Fibroblast of upper back skin (primary cell): ENCODE measurements at places on chromosomes 16 and 17.
A peak's percentile ranks its signal among the peaks of the same experiment; 100 is the strongest.

DNA sequence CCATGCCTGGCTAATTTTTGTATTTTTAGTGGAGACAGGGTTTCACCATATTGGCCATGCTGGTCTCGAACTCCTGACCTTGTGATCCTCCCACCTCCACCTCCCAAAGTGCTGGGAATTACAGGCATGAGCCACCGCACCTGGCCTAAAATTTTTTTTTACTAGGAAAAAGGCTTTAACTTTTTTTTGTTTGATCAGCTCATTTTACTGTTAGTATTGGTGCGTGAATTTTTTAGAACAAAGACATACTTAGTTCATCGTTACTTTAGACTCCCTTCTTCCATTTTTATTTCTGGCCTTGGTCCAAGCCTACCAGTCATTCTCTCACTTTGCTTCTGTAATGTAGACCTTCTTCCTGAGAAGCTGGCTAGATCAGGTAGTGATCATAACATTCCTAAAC lies 25.4 kb upstream of the RAB11FIP4 start:
- DNase-seq, result no peak

- peak; percentile 80 for DNase-seq
These were observed 19.8 kb downstream of the HOXB1 start for GRCh38 chr17:48510761-48511604.

DNA sequence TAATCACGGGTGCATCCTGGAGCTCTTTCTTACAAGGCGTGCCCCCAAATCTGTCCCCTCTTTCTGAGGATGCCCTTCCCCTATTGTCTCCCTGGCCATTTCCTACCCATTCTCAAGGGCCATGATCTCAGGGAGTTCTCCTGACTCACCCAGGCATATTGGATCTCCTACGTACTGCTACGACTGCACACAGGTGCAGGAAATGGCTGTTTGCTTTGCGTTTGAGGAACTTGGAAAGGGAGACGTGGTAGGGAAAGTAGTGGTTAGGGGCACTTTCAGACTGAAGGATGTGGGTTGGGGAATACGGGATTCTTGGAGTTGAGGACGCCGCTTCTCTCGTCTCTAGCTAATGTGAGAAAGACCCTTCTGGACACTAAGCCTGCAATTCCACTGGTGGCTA lies 18.7 kb upstream of the MEOX1 start:
- no peak for DNase-seq

- DNase-seq, result no peak
These were observed 7.4 kb upstream of the PYDC1 start for GRCh38 chr16:31224092-31224955.

- no peak for DNase-seq
These were observed 17.8 kb upstream of the MAPT start for GRCh38 chr17:45876539-45876938.

DNA sequence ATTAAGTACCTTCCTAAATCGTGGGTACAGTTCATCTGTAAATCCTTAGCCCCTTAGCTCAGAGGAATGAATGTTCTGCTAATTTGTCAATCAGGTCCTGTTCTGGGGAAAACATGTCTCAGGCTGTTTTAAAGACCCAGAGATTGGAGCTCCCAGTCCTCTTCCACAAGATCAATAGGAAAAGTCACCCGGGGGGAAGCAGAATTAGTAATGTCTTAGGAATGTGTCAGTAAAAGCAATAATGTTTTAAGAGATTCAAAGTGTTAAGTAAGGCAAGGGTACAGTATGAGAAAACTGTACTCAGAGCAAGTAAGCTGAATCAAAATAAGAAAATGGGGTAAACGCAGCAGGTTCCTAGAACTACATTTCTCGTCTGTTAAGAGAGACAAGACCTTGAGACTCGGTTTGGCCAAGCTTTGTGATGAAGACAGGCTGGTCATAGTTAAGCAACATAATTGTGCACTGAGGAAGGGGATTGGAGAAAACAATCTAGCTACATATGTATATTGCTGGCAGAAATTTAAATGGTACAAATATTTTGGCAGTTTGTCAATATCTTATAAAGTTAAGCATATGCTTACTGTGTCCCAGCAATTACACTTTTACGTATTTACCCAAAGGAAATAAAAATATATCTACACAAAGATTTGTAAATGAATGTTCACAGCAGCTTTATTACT lies 192.9 kb upstream of the C17orf78 start:
- DNase-seq, result peak; percentile 42

DNA sequence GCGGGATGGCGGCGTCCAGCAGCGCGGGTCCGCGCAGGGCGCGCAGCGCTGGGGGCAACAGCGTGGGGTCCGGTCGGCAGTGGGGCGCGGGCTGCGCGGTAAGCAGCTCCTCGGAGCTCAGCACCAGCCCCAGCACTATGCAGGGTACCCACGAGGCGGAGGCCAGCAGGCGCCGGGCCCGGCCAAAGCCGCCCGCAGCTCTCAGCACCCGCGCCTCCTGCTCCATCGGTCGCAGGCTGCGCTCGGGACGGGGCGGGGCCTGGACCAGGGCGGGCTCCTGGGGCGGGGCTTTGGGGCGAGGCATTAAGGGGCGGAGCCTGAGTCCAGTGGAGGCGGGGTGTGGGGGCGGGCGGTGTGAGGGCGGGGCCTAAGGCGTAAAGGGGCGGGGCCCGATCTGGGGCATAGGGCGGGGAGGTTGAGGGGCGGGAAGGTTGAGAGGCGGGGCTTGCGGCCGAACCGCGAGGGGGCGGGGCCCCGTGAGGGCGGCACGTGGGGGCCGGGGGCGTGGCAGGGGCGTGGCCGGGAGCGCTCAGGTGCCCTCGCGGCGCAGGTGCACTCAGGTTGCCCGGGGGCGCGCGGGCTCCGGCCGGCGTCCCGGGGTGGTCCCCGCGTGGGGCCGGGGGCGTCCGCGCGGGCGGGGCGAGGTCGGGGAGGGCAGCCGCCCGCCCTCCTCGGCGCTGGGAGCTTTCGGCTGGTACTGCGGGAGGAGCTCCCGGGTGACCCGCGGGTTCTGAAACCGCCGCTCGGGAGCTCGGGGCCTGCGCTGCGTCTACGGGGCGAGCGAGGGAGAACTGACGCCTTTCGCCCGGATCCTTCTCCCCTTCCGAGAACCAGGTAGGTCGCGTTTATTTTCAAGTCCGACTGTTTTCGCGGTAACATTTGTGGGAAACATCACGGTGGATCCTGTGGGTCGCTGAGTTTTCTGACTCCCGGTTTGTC lies 1.4 kb upstream of the SLC22A31 start:
- peak; percentile 55 for DNase-seq
